Fibroblast of the aortic adventitia (primary cell): ENCODE measurements at places on chromosomes 6 and 20.

DNA sequence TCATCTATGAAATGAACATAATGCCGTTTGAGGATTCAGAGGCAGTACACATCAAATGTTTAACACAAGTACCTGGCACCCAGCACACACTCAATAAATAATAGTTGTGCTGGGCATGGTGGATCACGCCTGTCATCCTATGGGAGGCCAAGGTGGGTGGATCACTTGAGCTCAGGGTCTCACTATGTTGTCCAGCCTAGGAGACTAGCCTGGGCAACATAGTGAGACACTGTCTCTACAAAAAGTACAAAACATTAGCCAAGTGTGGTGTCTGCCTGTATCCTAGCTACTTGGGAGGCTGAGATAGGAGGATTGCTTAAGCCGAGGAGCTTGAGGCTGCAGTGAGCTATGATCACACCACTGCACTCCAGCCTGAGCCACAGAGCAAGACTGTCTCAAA is 98.1 kb upstream of the SALL4 start:
- no peak for DNase-seq

- DNase-seq = no peak
Measured at GRCh38 chr20:46332373-46333160, 24.3 kb upstream of the CDH22 start.

- DNase-seq = no peak
Measured at GRCh38 chr6:126945812-126946360, 172.6 kb upstream of the RSPO3 start.

DNA sequence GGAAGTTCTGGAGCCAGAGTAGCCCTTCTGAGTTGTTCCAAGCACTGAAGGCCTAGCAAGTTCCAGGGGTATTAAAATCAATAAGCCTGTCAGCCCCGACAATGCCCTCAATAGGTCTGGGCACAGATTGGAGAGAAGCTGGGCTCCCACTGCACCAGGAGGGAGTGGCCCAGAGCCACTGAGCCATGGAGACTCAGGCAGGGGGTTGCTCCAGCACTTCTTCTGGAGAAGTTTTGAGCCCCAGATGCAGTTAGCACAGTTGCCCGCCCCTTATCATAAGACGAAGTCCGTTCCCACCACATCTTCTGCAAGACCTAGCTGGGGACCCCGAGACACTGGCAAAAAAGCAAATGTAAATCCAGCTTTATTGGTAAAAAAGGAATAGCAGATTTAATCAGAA is 13.0 kb downstream of the DEFB132 start:
- no peak for DNase-seq

- DNase-seq = no peak
Measured at GRCh38 chr6:20207088-20207418, 5.2 kb downstream of the MBOAT1 start.

GRCh38 chr6:42339991-42340401 is 111.7 kb downstream of the TRERF1 start:
- DNase-seq = no peak

DNA sequence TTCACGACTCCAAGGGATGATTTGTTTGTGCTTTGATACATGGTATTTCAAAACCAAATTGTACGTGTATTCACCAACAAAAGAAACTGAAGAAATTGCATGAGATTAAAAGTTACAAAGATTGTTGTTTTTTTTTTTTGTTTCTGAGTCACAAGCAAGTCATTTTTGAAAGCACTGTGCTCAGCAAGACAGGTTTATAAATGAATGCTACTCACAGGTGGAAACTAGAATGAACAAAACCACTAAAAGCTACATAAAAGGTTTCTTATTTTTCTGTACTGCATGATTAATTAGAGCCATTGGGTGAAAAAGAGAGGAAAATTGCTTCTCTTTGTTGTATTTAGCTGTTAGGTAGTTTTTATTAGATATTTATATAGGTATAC is 90.2 kb upstream of the RIPOR2 start:
- no peak for DNase-seq

DNA sequence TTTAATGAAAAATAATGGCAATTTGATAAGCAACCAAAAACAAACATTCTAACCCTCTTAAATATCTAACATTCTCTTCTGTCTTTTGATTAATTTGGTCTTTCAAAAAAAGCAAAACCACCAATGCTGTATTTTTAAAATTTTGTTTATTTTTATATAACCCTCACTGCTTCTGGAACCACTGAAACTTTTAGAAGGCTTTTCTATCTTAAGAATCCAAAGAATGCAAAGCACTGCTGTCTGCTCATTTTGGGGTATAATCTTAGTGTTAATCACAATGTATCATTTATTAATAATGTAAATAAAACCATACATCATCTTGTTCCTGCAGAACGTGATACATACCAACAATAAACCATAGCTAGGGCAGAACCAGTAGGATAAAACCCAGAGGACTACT is 14.0 kb downstream of the STK38 start:
- DNase-seq = no peak

DNA sequence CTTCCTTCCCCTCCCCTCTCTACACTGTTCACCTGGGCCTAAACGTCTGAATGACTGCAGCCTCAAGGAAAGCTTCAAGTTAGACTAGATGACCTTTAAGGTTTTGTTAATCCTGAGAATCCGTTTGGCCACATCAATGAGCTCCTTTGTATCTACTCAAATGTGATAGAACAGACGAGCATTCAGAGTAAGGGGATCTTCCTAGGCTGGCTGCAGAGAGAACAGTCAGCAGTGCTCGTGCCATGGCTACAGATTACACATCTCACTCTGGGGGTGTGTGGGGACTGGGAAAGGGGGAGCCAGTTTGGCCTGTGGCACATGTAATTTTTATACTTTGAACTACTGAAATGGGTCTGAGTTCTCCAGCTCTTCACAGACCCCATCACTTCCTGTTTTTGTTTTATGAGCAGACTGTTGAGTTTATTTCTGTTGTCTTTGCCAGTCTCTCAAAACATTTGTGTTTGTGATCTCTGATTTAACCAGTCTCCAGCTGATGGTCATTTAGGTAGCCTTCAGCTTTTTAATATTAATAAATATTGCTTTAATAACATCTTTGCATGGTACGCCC is 50.9 kb downstream of the KCNS1 start:
- no peak for DNase-seq

GRCh38 chr20:50133041-50133440 is 20.1 kb upstream of the UBE2V1 start:
- DNase-seq = no peak

DNA sequence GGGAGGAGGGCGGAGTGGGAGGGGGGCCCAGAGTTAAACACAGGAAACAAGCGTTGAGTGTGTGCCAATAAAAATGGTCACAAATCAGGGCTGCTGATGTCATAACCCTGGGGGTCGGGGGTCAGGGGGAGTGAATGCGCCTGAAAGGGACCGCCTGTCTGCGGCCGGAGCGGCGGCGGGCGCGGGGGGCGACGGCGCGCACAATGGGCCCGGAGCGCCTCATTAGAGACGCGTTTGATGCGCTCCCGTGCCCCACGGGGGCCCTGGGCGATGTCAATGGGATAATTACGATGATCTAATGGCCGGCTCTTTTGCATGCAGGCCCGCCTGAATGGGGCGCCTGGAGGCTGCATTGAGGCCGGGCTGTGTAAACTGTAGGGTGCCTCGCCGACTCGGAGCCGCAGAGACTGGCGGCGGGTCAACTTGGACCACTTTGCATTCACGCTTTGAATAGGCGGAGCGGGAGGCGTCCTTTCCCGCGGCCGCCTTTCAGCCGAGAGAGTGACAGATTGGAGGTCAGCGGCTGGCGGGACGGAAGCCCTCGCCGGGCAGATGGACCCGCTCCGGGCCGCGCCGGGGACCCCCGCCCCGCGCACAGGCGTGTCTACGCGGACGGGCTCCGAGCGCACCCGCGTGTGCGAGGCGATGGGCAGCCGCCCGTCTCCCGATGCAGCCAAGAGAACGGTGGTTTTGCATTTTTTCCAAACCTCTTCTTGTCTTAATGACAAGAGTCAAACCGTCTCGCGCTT is 296.1 kb downstream of the TFAP2C start:
- DNase-seq = no peak
